ENCODE measurements at places on chromosomes 1 and 21. TPM values are rescaled to one million over a fixed set of nuclear protein-coding genes. Genes with fewer than 3 reads are reported as not detected.

The LORICRIN gene
- not detected for total RNA-seq

The RHOU gene
- total RNA-seq = 39.6 TPM

The TMEM50A gene
- total RNA-seq = 158 TPM

The PRKAB2 gene
- 33.4 TPM for total RNA-seq

The SLC44A3 gene
- 2.2 TPM for total RNA-seq

The B3GALT5 gene
- total RNA-seq = 0.62 TPM

The FAM72A gene
- 2.3 TPM for total RNA-seq

GRCh38 chr1:55547405-55547804 lies 332.2 kb upstream of the USP24 start:
- no peak for DNase-seq

- no peak for DNase-seq
These were observed 177.6 kb downstream of the GABPA start for GRCh38 chr21:25912402-25912746.

- no peak for DNase-seq
These were observed 73.0 kb upstream of the IFFO2 start for GRCh38 chr1:19029191-19030085.

DNA sequence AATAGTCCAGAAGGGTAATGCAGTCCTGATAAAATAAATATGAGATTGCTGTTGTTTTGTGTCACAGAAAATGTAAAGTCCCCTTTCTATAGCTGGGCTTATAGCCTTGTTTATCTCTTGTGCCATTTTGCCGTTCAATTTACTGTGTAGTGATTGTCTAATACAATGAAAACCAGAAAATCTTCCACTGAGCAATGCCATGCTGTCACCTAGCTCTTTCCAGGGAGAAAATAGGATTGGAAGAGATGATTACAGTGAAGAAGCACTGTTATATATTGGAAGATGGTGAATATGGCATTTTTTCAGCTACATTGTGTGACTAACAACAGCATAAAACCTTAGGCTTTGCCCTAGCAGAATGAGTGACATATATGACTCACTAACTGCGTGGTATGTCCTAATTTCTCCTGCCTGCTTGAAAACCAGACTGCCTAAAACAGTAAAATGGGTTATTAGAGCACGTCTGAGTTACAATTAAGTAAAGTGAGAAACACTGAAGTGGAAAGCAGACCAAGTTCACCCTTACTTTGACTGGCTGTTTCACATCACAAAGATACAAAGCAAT lies 332.4 kb upstream of the ZP4 start:
- DNase-seq = no peak

DNA sequence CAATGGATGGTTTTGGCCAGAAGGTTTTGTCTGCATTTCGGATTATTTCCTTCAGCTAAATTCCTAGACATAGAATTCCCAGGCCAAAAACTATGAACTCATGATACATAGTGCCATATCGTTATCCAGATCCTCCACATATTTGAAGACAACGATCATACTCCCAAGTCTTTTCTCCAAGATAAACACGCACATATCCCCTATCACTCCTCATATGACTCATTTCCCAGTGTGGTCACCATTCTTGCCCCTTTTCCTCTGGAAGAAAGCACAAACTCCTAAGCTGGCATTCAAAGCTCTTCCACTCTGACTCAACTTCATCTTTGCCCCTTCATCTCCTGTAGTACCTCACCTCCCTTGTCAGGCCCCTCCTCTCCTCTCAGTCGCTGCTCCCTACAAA lies 277.6 kb downstream of the PLPP3 start:
- no peak for DNase-seq

DNA sequence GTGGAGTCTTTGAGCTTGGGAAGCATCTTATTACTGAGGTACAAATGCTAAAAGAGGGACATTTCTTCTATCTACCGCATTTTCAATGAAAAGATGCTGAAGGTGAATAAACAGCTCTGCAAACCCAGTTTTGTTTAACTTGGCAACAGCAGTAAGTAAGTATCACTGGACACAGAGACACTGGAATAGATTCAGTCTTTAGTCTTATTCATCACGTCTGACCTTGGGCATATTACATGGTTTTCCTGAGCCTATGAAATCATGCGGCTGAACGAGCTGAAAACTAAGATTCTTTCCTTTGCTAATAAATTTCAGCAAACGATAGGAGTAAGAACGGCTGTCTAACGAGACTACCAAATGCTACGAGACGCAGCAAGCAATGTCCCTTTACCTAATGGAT lies 207.4 kb downstream of the GABPA start:
- DNase-seq = no peak

GRCh38 chr21:42117967-42118780 lies 47.1 kb downstream of the UMODL1 start:
- DNase-seq = no peak

- DNase-seq = no peak
These were observed 658.4 kb upstream of the ZP4 start for GRCh38 chr1:238549137-238549536.

DNA sequence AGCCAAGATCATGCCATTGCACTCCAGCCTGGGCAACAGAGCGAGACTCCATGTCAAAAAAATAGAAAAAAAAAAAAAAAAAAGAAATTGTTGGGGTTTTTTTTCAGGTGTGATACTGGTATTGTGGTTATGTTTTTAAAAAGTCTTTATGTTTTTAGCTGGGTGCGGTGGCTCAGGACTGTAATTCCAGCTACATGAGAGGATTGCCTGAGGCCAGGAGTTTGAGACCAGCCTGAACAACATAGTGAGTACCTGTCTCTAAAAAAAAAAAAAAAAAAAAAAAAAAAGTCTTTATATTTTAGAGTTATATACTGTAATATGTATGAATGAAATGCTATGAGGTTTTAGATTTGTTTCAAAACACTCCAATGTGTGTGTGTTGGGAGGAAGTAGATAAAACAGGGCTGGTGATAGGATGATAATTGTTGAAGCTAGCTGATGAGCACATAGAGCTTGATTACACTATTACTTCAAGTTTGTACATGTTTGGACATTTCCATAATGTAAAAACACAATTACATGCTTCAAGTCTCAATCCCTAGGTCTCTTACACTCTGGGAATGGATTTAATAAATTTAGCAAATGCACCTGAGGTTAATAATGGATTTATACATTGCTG lies 30.2 kb upstream of the ATP5PO start:
- DNase-seq = no peak

DNA sequence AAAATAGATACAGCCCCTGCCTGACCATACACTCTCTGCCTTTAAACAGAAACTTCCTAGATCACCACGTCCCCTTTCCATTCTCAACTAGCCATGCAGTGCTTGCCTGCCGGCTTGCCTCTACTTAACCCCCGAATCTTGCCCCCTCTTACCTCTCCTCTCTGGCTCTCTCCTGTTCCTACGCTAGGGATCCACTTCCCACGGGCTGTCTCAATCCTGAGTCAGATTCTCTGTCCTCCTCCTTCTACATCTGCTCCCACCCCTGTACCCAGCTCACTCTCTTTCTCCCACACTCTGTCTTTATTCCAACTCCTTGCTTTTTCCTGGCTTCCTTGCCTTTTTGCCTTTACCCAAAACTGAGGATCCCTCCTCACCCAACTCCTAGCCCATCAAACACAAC lies 29.3 kb downstream of the ATF3 start:
- DNase-seq = peak; percentile 28

GRCh38 chr1:8423269-8423691 lies 105.4 kb downstream of the SLC45A1 start:
- DNase-seq = no peak

- no peak for DNase-seq
These were observed 13.4 kb upstream of the ASCL5 start for GRCh38 chr1:201140235-201140940.
